ENCODE measurements at places on chromosomes 3 and 15.

GRCh38 chr3:61141227-61141626 lies 110.0 kb downstream of the FHIT start:
- DNase-seq: no peak

GRCh38 chr15:41878355-41878699 lies 15.5 kb downstream of the SPTBN5 start:
- DNase-seq: no peak

DNA sequence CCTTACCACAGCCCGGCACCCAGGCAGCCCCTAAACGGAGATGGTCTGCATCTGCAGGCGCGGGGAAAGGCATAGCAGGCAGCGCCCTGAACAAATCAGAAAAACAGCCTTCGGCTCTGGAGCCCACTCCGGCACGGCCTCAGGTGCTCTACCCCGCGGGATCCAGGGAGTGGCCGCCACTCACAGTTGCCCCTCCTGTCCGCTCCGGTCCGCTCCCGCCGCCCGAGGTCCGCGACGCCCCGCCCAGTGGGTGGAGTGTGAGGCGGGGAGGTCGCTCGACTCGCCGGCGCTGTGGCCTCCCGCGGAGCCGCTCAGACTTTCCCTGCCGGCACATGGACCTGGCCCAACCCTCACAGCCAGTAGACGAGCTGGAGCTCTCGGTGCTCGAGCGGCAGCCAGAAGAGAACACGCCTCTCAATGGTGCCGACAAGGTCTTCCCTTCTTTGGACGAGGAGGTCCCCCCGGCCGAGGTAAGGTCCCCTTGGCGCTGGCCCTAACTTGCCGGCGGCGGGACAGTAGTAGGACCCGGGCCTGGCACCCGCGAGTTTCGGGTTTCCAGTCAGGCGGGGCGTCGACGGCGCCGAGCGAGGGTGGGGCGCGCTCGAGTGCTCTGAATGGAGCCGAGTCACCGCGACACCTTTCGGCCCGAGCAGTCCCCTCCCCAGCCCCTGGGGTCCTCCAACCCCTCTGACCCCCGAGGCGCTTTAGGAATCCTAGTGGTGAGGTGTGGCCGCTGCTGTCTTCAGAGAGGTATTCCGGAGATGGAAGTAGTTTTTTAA lies at the start of gene C3orf52:
TSS of gene C3orf52 (plus strand) at position 314 of the 779 bp plus-strand sequence. CDS start at position 333, 19 bp downstream.
- DNase-seq: peak; percentile 86

DNA sequence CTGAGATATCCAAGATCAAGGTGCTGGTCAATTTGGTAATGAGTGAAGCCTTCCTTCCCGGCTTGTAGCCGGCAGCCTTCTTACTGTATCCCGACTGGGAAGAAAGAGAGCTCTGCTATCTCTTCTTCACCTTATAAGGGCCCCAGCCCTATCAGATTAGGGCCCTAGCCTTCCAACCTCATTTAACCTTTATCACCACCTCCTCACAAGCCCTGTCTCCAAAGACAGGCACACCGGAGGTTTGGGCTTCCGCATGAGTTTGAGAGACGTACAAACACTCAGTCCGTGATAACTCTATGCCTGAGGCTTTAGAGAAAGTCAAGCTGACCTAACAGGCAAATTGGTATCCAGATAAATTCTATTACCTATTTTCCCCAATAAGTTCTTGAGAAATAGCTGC lies 243.9 kb downstream of the OPA1 start:
- DNase-seq: no peak

GRCh38 chr3:114421204-114421603 lies 127.4 kb downstream of the TIGIT start:
- DNase-seq: no peak

DNA sequence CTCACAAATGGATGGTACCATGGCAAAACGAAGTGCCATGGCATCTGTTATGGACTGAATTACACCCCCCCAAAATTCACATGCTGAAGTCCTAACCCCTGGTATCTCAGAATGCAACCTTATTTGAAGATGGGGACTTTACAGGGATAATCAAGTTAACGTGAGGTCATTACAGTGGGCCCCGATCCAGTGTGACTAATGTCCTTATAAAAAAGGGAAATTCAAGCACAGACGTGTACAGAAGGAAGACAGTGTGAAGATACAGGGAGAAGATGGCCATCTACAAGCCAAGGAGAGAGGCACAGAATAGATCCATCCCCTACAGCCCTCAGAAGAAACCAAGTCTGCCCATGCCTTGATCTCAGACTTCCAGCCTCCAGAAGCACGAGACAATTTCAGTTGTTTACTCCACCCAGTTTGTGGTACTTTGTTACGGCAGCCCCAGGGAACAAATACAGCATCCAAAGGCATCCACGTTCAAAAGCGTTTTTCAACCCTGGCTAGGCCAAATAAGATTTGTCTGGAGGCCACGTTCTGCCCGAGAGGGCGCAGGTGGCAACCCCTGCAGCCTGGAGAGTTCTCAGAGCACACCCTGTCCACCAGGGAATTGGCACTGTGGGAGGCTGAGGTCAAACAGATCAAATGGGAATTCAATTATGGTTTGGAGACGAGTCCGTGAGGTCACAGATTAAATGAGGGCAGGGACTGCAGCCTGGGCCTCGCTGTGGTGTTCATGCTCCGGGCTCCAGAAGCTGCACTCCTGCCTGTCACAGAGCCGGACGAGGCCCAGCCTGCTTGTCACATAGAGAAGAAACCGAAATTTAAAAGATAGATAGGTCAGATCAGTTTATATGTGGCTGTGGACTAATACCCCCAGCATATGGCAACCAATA lies 494.8 kb downstream of the SHQ1 start:
- DNase-seq: no peak

GRCh38 chr15:76161153-76162035 lies 101.6 kb downstream of the TMEM266 start:
- DNase-seq: no peak

DNA sequence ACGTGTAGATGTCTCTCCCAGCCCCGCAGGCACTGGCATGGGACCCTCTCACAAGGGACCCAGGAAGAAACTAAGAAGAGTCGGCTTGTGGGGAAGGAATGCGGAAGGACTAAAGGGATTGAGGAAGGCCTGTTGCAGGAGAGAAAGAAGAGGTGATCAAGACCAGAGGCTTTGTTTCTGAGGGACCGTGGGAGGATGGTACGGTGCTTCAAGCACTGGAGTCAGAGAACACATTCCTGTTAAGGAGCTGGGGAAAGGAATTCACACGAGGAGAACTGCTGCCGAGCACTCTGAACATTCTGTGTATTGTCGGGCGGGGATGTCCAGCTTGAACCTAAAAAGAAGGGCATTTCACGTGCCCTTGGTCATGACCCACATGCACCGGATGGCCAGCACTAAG lies 91.4 kb downstream of the TAMM41 start:
- no peak for DNase-seq

GRCh38 chr3:46542801-46543201 lies 23.3 kb downstream of the LRRC2 start:
- no peak for DNase-seq

- DNase-seq: no peak
Observed at GRCh38 chr3:55406696-55407425, 80.2 kb downstream of the WNT5A start.

DNA sequence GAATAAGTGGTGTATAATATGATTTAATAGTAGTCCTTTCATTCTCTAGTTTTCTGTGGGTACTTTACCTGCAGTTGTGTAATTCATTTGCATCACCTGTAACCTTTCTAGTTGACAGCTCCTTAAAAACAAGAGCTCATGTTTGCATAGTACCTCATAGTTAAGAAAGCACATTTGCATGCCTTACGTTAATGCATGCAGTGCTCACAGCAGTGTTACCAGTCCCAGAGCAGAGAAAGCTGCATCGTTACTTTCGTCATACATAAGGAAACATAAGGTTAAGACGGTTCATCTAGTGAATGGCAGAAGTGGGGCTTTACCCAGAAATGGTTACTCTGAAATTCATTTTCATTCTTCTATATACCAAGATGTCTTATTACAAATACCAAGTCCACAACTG lies 111.3 kb downstream of the AKAP13 start:
- DNase-seq: no peak

GRCh38 chr3:141096164-141096563 lies 45.0 kb downstream of the SPSB4 start:
- DNase-seq: no peak

DNA sequence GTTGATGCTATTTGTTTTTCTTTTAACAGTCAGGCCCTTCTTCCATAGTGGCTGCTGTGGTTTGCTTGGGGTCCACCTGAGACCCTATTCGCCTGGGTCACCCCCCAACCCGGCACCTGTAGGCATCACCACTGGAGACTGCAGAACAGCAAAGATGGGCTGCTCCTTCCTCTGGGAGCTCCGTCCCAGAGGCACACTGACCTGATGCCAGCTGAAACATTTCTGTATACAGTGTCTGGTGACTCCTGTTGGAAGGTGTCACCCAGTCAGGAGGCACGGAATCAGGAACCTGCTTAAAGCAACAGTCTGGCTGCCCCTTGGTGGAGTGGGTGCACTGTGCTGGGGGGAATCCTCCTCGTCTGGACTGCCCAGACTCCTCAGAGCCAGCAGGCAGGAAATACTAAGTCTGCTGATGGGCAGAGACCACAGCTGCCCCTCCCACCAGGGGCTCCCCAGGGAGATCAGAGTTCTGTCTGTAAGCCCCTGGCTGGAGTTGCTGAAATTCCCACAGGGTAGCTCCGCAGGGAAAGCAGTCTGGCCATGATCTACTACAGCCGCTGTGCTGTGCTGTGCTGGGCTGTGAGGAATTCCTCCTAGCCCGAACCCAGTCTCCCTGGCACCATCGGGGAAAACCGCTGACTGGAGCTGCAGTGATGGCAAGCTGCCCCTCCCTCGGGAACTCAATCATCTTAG lies 248.2 kb downstream of the TBC1D5 start:
- no peak for DNase-seq

DNA sequence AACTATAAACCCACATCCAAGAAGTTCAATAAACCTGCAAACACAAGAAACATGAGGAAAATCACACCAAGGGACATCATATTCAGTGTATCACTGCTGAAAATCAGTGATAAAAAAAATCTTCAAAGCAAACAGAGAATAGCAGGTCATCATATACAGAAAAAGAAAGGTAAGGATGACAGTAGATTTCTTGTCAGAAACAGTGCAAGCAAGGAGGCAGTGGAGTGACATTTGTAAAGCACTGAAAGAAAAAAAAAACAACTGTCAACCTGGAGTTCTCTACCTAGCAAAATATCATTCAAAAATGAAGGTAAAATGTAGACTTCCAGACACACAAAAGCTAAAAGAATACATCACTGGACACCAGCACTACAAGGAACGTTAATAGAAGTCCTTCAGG lies 71.5 kb downstream of the TRPC1 start:
- DNase-seq: no peak

GRCh38 chr3:38556640-38557358 lies 60.7 kb downstream of the EXOG start:
- DNase-seq: no peak
